ENCODE measurements at places on chromosomes 16 and 17. TPM values are rescaled to one million over a fixed set of nuclear protein-coding genes. Genes with fewer than 3 reads are reported as not detected.

Gene TEKT5
- total RNA-seq = not detected

Gene SPIRE2
- total RNA-seq = 1.5 TPM

Gene TBC1D28
- total RNA-seq = not detected

Gene MMP2
- 0.28 TPM for total RNA-seq

Gene CCL8
- not detected for total RNA-seq

Gene SPN
- total RNA-seq = 263 TPM

- peak overlapping the region; percentile 86 for H3K4me3 ChIP-seq
- no peak overlapping the region for H3K27ac ChIP-seq
- peaks cover 14% of the 10 kb centered on the region for H3K27me3 ChIP-seq
Measured at GRCh38 chr16:67185651-67186134, 1.9 kb upstream of the MATCAP1 start.

DNA sequence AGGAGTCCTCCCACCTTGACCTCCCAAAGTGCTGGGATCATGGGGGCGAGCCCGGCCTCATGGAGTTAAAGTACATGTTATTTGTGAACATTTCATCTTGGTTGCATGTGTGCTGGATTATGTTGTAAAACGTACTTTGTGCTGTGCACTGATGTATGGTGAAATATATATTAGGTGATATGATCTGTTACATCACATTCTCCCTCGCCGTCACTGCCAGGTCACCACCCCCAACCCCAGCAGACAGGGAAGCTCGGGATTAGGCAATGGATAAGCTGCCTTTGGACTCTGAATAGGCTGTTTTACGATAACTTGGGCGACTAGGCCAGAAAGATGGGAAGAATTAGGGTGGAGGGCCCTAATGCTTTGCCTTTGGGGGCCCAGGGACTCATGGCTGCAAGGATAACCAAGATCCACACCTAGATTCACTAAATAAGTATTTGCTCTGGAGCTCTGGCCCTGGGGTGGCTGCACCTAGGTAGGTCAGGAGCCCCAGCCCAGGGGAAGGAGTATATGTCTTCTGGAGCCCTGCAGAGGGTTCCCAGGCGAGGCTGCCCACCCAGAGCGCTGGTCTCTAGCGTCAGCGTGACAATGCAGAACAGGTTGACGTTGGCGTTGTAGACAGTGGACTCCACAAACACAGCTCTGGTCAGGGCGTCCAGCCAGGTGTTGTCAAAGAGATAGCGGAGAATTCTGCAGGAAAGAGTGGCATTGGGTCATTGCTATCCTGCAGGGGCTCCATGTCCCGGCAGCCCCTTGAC, 27.1 kb upstream of the GCSH start:
- no peaks in the 10 kb centered on the region for H3K4me1 ChIP-seq
- H3K4me3 ChIP-seq = no peak overlapping the region
- no peak for DNase-seq
- no peak overlapping the region for H3K27ac ChIP-seq
- peaks cover 2% of the 10 kb centered on the region for H3K27me3 ChIP-seq

DNA sequence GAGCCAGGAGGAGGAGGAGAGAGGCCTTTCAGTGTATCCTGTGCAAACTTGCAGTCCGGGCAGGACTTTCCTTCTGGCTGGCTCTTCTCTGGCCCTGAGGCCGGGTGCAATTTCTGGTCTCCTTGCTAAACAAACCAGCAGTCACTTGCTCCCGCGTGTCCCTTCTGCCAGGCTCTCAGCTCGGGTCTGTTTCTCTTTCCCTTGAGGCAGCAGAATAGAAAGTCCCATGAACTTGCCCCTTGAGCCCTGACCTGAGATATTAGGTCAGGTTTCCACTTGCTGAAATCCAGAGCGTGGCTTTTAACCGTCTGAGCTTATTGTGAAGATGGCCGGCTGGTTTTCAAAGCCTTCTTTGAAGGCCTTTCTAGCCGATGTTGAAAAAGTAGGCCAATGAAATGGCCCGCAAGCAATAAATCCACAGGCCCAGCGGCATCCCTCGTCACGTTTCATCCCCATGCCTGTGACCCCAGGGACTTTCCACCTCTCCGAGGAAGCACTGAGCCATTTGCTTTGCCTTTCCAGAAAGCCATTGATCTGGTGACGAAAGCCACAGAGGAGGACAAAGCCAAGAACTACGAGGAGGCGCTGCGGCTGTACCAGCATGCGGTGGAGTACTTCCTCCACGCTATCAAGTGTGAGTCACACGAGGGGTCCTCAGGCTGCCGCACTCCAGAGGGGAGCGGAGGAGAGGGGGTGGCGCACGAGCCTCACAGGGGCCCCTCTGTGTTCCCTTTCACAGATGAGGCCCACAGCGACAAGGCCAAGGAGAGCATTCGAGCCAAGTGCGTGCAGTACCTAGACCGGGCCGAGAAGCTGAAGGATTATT, 4.5 kb downstream of the VPS4A start:
- H3K36me3 ChIP-seq = peaks cover 16% of the 10 kb centered on the region
- no peaks in the 10 kb centered on the region for H3K27me3 ChIP-seq
- no peak overlapping the region for H3K4me3 ChIP-seq
- peaks cover 15% of the 10 kb centered on the region for H3K4me1 ChIP-seq
- DNase-seq = peak; percentile 20
- H3K27ac ChIP-seq = no peak overlapping the region

GRCh38 chr16:56824331-56824730, 40.7 kb upstream of the SLC12A3 start:
- H3K4me3 ChIP-seq = no peak overlapping the region
- no peak for DNase-seq
- H3K36me3 ChIP-seq = peaks cover 13% of the 10 kb centered on the region
- H3K27me3 ChIP-seq = no peaks in the 10 kb centered on the region

GRCh38 chr17:10613775-10614513, 43.2 kb downstream of the MYH3 start:
- no peaks in the 10 kb centered on the region for H3K27me3 ChIP-seq
- H3K4me1 ChIP-seq = peaks cover 1% of the 10 kb centered on the region
- no peak overlapping the region for H3K4me3 ChIP-seq
- no peaks in the 10 kb centered on the region for H3K36me3 ChIP-seq
- H3K27ac ChIP-seq = no peak overlapping the region
- DNase-seq = no peak

DNA sequence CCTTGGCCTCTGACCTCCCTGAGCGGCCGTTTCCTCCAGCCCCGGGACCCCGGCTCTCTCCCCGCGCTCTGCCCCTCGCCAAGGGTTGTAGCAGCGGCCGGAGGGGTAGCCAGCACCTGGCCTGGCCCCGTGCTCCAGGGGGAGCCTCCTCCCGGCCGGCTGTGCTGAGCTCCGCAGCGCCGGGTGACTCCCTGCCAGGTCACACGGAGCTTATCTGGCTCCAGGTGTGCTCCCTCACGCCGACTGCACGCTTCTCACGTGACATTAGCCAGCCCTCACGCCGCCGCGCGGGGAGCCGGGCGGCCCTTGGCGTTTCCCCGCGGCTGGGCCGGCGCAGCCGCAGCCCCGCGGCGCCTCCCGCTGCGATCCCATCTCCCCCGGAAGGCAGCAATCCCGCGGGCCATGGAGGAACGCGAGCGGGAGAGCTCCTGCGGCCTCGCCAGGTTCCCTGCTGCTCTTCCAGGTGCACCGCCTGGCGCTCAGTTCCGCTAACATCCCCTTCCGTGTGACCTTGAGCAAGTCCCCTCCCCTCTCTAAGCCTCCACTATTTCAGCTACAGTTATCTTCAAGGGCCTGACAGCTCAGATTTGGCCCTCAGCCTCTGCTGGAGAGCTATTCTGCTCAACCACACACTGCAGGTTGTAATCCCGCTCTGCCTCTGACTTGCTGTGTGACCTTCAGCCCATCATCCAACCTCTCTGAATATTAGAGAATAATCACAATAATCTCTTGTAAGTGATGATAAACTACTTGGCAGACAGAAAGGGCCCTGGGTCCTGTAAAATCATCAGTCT, 3.4 kb downstream of the MYO18A start:
- peaks cover 29% of the 10 kb centered on the region for H3K4me1 ChIP-seq
- H3K27me3 ChIP-seq = peaks cover 7% of the 10 kb centered on the region
- DNase-seq = peak; percentile 67
- H3K4me3 ChIP-seq = peak overlapping the region; percentile 79
- H3K27ac ChIP-seq = peak overlapping the region; percentile 83
- H3K36me3 ChIP-seq = peaks cover 1% of the 10 kb centered on the region

DNA sequence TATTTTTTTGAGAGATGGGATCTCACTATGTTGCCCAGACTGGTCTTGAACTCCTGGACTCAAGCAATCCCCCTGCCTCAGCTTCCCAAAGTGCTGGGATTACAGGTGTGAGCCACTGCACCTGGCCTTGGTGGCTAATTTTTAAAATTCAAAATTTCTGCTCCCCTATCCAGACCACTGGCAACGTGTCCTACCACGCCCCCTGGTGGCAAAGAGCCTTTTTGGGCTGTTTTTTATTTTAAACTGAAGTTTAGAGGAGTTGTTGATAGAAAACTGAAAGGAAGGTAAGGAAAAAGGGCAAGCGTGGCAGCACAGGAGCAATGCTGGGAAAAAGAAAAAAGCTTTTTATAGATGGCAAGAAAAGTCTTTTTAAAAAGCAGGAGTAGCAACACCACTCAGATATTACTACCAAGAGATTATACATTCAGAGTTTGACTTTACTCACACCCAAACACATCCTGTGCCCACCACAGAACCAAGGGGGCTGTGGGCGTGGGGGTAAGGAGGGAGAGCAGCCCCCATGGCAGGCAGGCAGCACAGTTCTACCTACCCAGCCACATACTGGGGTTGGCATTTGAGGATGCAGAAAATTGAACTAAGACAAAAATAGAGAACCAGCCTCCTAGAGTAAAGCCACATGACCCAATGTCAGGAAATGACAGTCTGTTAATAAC, 4.2 kb upstream of the MXRA7 start:
- peak overlapping the region; percentile 77 for H3K4me3 ChIP-seq
- DNase-seq = peak; percentile 77
- H3K36me3 ChIP-seq = peaks cover 21% of the 10 kb centered on the region
- peak overlapping the region; percentile 94 for H3K27ac ChIP-seq
- H3K4me1 ChIP-seq = peaks cover 55% of the 10 kb centered on the region
- H3K27me3 ChIP-seq = no peaks in the 10 kb centered on the region

DNA sequence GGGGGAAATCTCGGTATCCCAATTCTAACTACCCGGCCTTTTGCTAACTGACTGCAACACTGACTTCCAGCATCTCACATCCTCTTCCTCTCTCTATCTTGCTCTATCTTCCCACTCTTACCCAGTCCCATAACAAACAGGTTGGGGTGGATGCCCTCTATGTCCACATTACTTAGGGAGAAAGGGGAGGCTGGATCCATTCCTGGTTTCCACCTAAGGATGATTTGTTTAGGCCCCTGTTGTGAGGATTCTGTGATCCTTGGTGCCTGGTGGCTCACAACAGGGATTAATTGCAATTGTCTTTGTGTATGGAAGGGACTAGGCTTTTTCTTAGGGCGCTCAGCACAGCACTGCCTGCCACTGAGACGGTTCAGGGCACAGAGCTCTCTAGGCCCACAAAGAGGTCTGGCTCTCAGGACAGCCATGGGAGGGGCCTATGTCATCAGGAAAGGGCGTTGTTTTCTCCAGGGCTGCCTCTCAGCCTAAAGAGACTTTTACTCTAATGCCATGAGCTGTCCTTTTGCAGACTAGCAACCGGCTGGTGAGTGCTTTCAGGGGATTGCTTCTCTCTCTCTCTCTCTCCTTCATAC, 612.1 kb upstream of the SALL1 start:
- no peak for DNase-seq
- peaks cover 1% of the 10 kb centered on the region for H3K4me1 ChIP-seq
- no peak overlapping the region for H3K4me3 ChIP-seq

DNA sequence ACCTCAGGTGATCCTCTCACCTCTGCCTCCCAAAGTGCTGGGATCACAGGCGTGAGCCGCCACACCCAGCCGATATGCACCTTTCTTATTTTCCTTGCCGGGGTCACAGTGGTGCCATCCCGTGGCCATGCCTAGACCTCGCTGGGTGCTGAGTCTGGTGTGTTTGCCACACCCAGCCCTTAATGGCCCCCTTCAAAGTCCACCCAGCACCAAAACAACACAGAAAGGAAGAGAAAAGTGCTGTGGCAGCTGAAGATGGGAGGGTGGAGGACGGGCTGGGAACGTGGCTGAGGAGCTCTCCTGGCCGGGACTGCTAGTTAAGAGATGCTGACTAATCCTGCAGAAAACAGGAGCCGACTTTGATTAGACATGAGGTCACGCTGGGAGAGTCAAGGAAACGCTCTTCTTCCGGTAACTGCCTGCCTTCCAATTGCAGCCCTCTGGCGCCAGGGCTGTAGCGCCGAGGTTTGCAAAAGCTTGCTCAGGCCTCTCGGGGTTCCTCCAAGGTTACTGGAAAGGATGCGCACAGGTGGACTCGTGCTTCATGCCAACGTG, 10.9 kb downstream of the SLC43A2 start:
- no peak for DNase-seq
- H3K4me1 ChIP-seq = no peaks in the 10 kb centered on the region
- no peaks in the 10 kb centered on the region for H3K27me3 ChIP-seq
- H3K36me3 ChIP-seq = no peaks in the 10 kb centered on the region

Data from activated naive CD8-positive, alpha-beta T cell treated with anti-CD3 and anti-CD28 coated beads, Interleukin-2, amount 10 ng/mL, durations not matched to agents 7 days and 5 days (primary cell).